Stimulated activated CD4-positive, alpha-beta T cell treated with anti-CD3 and anti-CD28 coated beads, Interleukin-1b, Interleukin-23, amount 100 ng/mL, for 24 hours (primary cell): ENCODE measurements at places on chromosomes 7 and 10.

DNA sequence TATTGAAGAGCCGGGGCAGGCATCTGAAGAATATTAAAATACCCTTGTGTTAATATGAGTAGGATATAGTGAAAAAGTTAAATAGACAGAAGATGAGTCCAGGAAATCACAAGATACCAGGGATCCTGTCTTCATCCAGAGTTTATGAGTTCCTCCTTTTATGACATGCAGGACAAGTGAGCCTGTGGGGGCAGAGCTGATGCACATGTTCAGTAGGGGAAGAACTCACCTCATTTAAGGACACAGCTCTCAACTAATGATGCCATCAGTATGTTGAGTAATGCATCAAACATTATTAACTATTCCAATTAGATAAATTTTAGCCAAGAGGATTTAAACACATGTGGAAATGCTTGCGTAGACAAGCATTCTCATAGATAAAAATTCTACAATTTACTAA is 435.8 kb upstream of the AKR1E2 start:
- DNase-seq = no peak

GRCh38 chr7:150860978-150861295 is 8.6 kb downstream of the AOC1 start:
- DNase-seq = no peak

DNA sequence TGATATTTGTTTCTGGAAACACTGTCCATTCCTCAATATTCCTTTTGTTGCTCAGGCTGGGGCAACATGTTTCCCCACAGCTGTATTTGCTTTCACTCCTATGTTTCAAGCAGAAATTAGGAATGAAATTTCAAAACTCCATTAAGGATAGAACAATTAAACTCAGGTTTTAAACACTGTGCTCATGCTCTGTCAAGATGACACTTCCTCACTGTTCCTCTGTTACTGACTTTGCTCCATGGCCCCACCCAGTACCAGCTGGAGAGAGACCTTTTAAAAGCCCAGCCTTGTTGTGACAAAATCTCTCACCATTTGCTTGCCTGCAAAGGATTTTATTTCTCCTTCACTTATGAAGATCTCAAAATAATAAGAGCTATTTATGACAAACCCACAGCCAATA is 197.4 kb downstream of the ELMO1 start:
- no peak for DNase-seq

DNA sequence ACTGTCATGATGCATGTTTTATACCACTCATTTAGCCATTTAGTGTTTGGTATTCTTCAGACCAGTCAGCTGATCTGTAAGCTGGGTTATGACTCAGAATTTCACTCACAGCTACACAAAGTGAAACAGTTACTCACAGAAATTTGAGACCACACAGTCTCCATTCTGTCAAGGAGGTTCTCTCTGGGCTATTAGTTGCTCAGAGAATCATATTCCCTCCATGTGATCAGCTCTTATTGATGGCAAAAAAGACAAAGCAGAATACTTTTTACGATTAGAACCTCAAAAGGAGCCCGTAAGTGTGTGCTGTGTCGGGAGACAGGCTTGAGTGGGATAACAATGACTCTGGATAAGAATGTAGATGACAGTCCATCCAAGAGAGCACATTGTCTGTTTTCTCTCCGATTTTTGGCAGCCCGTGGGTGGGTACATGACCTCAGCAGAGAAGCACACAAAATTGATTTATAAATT is 277.6 kb upstream of the SORCS1 start:
- no peak for DNase-seq

GRCh38 chr10:129055986-129056385 is 411.1 kb upstream of the MGMT start:
- DNase-seq = no peak
